ENCODE measurements at places on chromosomes 1 and 21.

DNA sequence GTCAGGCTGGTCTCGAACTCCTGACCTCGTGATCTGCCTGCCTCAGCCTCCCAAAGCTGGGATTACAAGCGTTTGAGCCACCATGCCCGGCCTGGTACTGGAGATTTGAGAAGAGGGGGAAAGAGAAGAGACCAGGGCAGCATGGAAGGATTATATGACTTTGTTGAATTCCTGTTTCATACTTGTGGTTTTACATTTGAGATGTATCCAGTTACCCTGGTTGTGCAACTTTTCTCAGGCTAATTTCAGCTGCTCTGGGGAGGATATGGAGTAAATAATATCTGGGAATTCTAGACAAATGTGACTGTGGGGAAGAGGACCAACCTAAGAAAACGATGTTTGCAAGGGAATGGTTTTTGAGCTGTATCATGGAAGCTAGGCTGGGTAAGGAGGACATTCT is 89.5 kb upstream of the GREM2 start:
- DNase-seq: no peak

DNA sequence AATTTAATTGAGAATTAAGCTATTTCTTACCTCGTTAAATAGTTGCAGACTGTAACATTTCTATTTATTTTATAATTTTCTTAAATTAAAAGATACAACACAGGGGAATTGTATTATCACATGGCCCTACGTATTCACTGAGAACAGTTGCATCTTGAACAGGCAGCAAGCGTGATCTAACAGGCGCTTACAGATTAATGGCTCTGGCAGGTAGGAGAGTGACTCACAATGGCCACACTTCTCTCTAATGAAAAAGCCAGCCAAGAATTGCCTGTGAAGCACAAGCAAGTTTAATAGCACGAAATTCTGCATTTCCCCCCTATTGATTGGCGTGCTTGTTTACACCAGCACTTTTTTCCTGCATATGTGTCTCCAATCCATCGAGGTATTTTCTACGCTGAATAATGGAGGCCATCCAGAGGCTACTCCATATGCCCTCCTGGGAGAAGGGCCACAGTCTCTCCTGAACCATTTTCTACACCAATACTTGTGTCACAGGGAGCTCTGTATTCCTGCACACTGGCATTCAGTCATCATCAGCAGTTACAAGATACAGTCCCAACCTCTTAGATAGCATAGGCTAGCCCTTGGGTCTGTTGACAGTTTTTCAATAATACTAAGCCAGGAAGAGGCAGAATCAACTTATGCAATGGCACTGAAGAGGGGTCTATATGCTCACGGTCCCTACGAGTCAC is 150.6 kb upstream of the PLD5 start:
- no peak for DNase-seq

GRCh38 chr1:74729741-74730478 is 2.9 kb downstream of the CRYZ start:
- DNase-seq: no peak

DNA sequence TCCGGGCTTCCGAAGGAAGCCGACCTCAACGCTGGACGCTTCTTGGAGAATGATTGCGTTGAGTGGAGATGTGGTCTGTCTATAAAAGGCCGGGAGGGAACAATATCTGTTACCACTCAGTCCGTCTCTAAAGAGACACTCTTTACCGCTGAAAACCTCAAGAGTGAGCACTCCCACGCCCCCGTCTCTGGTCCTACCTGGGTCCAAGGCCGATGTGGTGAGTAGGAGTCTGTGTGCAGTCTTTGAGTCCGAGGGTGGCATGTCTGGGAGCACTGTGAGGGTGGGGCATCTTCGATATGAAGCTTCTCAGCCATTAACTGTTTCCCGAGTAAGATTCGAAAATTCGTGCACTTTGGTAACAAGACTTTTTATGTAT is 576 bp downstream of the ZFP69 start:
- DNase-seq: no peak

GRCh38 chr1:231074046-231074445 is 34.0 kb upstream of the FAM89A start:
- no peak for DNase-seq

DNA sequence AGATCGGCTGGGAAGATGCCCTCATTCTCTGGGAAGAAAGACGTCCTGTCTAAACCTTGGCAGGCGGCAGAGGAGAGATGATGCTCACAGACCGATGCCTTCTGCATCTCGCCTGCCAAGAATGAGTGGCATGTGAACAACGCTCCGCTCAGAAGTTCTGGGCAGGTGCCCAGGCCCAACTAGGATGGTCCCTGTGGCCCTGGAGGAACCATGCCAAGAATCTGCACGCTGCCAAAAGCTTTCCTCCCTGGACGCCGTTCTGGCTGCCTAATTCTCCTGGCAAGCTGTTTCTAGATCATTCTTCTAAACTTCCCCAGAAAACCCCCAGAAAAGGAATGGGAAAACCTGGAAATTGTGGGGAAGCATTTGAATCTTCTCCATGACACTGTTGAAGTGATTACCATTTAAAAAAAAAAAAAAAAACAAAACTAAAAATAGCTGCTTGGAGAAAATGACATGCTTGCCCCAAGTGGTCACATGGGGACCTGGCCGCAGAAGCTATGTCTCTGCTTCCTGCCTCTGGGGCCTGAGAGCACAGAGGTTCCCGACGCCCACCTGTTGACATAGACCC is 440.9 kb downstream of the PRDM2 start:
- no peak for DNase-seq

- no peak for DNase-seq
These were observed 468.4 kb upstream of the C1orf87 start for GRCh38 chr1:60541831-60542532.

DNA sequence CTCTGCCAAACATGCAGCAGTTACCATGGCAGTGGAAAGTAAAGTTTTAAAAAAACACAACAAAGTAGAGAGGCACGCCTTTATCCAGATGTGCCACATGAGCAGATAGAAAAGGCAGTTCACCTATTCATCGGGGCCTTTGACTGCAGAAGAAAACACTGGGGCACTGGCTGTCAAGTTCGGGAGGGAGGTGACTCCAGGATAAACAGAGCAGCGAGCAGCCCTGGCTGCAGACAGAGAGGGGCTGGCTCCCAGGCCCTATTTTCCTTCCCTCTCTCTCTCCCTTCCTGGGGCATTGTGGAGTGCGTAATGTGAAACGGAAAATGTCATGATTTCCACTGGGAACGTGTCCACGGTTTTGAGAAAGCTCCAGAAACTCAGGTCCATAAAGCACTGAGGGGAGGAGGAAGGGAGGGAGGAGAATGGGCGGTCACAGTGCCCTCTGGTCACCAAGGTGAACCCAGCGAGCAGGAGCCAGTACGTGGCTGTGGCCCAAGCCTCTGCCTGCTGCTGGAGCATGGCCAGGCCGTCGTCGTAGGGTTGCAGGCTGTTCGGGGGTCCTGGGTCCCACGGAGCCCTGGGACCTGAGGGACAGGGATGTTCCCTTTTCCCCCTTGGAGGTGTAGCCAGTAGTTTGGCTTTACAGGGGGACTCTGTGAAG is 114.7 kb upstream of the IRF2BP2 start:
- DNase-seq: peak; percentile 16

- DNase-seq: no peak
These were observed 1.1 kb downstream of the HOOK1 start for GRCh38 chr1:59815892-59816291.

DNA sequence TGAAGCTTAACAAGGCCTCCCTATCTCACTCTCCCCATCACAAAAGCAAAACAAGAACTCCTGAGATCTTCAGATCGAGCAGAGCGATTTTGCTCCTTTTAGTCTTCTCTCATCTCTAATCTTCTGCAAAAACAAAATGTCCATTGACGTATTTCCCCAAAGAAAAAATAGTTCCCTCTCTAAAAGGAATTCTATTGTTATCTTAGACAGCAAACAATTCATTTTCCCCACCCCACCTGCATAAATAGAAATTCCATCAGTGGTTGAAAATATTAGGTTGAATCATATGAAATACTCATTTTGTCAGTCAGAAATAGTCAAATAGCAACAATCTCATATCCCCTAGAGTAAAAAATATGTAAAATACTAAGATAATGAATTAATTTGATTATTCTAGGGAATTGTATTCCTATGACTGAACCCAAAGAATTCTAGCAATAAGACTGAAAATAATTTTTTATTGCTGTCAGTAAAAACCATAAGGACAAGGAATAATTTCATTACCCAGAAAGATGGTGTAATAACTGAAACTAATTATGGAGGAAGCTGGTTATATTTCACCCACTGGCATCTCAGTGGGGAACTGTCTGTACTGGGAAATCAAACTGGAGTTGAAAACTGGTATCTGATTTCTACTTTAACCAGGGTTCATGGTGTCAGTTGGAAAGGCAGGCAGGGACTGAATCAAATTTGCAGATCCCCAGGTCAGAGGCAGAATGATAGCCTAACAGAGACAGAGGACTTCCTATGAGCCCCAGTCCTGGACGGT is 51.3 kb downstream of the RHOU start:
- no peak for DNase-seq

- DNase-seq: no peak
These were observed 7.0 kb downstream of the ATP13A2 start for GRCh38 chr1:17004466-17005364.

DNA sequence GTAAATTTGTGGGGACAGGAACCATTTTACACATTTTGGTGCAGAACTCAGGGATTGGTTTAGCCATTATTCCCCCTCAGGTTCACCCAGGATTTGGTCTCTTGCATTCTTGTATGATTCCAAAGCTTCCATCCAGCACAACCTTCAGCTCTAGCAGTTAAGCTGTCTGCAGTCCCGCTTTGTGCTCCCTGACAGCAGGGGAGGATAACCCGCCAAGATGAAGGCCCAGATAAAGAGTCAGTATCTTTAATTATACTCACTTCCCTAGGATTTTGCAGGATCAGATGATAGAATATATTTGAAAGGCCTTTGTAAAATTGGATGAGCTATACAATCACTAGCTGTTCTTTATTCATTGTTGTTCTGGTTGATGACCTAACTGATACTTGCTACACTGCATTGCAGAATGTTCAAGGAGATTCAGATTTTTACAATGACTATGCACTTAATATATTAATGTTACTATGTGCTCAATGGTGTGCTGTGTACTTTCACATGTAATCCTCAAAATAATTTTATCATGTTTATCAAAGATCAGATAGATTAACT is 49.8 kb downstream of the SLC16A1 start:
- no peak for DNase-seq

- DNase-seq: no peak
These were observed 3.7 kb downstream of the GLIS1 start for GRCh38 chr1:53735261-53735660.

DNA sequence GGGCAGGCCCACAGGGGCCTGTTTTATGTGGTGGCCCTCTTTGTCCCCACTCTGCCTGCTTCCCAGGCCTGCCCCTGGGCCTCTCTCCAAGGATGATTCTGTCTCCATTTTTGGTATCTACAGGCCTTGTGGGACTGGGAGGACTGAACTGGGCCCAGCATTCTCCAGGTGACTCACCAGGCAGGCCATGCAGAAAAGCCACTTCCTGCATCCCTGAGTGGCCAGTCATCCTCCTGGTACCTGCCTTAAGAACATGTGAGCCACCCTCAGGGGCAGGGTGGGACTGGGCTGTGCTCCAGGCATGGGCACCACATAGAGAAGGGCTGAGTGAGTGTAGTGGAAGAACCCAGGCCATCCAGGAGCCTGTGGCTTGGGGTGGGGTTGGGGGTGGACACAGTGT is 20.0 kb upstream of the BCAR3 start:
- DNase-seq: no peak

DNA sequence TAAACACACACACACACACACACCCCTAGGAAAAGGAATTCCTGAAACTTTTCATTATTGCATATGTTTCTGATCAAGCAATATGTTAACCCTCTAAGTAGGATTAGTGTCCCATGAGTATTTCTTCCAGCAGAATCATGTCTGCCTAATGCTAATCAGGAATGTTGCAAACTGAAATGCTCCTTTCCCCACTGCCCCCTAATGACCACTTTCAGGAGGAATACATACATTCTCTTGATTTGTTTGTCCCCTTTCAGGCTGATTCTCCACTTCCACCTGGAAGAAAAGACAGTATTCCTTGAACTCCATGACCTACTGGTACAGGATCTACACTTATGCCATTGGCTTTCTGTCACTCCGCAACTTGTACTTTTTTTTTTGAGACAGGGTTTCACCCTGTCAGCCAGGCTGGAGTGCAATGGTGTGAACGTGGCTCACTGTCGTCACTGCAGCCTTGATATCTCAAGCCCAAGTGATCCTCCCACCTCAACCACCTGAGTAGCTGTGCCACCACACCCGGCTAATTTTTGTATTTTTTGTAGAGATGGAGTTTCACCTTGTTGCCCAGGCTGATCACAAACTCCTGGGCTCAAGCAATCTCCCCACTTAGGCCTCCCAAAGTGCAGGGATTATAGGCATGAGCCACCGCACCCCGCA is 56.7 kb downstream of the LRIG2 start:
- no peak for DNase-seq

GRCh38 chr1:225299624-225300023 is 128.2 kb downstream of the LBR start:
- DNase-seq: no peak

GRCh38 chr1:36122062-36123030 is 2.7 kb downstream of the COL8A2 start:
- no peak for DNase-seq

DNA sequence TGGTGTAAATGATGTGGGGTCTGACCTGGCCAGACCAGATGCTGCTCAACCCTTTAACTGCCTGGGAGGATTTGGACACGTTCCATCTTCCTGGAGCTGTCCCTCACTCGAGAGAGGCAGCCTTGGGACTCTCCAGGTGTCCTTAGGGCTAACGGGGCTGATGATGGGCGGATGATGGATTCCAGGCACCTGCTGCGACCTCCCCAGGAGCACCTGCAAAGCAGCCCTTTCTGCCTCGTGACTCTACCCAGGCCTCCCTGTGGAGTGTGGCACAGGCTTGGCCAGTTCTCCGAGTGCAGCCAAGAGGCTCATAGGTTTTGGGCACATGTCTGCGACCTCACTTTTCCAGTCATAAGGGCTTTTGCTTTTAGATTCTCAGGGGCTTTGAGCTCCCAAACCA is 12.3 kb upstream of the TRIM17 start:
- no peak for DNase-seq

DNA sequence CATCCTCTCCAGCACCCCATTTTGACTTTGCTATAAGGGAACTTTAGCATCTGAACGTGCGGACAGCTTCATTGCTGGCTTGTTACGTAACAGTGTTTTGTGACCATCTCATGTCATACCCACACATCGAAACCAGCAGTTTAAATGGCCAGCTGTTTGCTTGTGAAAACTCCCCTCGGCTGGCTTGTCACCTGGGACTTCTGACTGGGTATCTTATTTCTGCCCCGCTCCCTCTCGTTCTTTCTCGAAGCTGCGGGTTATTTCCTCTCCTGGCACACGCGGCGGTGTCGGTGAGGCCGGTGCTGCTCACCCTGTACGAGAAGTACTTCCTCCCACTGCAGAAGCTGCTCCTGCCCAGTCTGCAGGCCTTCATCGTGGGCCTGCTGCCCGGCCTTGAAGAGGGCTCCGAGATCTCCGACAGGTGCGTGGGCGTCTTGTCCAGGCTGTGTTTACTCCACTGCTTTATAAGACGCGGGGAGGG is 43.5 kb downstream of the DOP1B start:
- no peak for DNase-seq

- no peak for DNase-seq
These were observed 74.4 kb downstream of the CLSTN1 start for GRCh38 chr1:9749361-9749760.

GRCh38 chr1:22704440-22705067 is 6.1 kb upstream of the EPHB2 start:
- DNase-seq: peak; percentile 52
